ENCODE measurements at places on chromosomes 5 and 9.

DNA sequence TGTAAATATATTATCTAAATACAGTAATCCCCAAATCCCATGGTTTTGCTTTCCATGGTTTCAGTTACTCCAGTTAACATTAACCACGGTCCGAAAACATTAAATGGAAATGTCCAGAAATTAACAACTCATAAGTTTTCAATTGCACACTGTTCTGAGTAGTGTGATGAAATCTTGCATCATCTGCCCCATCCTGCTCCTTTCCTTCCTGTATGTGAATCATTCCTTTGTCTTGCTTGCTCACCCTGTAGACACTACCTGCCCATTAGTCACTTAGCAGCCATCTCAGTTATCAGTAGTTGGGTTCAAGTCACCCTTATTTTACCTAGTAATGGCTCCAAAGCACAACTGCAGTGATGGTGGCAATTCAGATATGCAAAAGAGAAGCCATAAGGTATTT lies 1568.5 kb upstream of the WWC1 start:
- DNase-seq: peak; percentile 86

- peak; percentile 50 for DNase-seq
These were observed 29.3 kb upstream of the UBE2QL1 start for GRCh38 chr5:6419340-6419852.

- DNase-seq: no peak
These were observed 29.5 kb downstream of the LAMC3 start for GRCh38 chr9:131038256-131039128.

DNA sequence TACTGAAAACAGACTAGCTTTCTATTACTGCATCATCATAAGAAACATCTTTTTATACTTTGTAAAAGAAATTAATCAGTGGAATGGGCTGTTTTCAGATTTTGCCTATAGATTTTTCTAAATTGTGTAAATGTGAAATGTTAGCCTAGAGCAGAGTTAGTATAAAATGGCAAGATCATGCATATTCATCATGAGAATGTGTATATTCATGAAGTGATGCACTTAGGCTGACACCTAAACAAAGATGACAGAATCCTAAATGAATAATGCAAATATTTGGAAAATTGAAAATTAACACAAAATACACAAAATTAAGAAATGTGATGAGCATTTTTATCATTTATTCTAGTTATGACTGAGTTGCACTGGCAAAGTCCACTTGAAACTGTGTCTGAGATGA lies 57.2 kb downstream of the SPTLC1 start:
- DNase-seq: no peak

GRCh38 chr5:160419458-160420330 lies 813 bp upstream of the SLU7 start:
- no peak for DNase-seq

- DNase-seq: no peak
These were observed 87.2 kb downstream of the LMNB1 start for GRCh38 chr5:126864042-126864688.

GRCh38 chr9:2159521-2160454 lies 144.6 kb downstream of the SMARCA2 start:
- no peak for DNase-seq

- no peak for DNase-seq
These were observed 182.7 kb downstream of the PAPPA start for GRCh38 chr9:116336133-116336862.

GRCh38 chr9:107389617-107390071 lies 99.9 kb downstream of the KLF4 start:
- DNase-seq: peak; percentile 96

DNA sequence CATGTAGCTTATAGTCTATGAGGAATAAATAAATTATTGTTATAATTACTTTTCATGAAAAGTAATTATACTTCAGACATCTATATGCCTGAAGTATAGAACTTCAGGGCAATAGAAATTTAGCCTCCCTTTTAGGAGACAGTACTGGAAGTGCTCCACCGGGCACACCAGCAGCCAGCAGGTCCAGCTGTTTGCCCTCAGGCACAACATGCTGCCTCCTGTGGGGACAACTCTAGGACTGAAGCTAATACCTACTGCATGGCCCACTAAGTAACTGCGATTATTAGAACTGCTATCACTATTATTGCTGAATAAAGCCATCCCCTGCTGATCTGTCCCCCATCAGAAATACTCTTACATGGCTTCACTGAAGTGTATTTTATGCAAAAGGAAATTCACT lies 329.6 kb downstream of the MED10 start:
- no peak for DNase-seq

DNA sequence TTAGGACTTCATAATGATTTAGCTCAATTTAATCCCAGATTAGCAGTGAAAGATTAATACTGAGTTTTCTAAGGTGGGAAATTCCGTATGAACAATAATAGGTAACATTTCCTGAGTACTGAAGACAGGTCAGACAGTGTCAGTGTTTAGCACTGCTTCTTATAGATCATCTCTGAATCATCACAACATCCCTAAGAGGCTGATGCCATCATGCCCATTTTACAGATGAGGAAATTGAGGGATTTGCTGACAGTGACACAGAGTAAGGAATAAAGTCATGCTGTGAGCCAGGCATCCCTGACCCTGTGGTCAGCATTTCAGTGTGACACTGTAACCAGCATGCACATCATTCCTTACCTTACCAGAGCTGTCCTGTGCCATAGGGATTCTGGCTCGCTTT lies 44.5 kb downstream of the DAPK1 start:
- DNase-seq: no peak

- DNase-seq: no peak
These were observed 295.7 kb downstream of the DNAH5 start for GRCh38 chr5:13648822-13649221.
